ENCODE measurements at places on chromosomes 7 and 10.

- DNase-seq, result no peak
These were observed 54.1 kb downstream of the HSPA12A start for GRCh38 chr10:116688241-116688711.

- DNase-seq, result no peak
These were observed 14.2 kb upstream of the NT5C3A start for GRCh38 chr7:33076737-33077136.

DNA sequence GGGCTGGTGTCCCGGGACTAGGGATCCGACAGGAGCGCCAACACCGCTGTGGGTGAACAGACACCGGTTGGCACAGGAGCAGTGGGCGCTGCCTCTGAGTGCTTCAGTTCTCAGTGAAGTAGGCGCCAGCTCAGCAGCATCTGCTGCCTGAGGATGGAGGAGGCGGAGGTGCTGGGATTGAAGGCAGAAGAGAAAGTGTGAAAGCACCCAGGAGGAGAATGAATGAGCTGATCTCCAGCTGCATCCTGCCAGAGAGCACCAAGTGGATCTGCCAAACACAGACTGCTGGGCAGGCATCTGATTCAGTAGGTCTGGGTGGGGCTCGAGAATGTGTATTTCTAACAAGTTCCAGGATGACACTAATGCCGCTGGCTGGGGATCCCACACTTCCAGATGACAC is 74.5 kb downstream of the LANCL2 start:
- DNase-seq, result no peak

DNA sequence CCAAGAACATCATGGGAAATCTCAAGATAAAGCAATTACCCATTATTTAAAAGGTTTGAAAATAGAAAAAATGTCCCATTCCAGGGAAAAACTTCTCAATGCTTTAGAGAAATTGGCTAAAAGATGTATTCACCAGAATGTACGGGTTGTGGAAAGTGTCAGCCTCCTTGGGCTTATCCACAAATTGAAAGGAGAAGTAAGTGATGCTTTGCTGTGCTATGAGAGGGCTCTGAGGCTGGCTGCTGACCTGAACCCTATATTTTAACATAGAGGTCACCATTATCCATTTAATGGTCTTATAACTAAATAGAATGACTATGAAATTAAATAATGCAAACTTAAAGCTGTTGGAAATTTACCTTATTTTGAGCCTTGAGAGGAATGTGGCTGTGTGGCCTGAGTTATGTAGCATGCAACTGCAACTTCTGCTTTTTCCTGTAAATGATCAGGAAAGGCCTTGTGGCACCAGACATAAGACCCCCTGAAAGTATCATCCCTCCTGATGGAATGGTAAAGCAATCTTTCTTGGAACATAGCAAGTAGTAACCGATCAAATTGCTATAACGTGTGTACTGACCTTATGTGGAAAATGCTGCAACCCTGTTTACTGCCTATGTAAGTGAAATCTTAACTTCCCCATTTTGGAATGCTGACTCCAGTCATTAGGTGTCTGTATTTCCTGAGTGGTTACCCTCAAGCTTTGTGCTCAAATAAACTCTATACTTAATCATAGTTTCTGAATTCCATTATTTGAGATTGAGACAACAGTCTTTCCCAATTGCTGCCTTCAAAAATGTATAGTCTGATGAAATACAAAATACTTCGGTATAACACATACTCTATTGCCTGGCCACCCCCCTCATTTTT is 6.9 kb downstream of the IFIT1B start:
- DNase-seq, result no peak

DNA sequence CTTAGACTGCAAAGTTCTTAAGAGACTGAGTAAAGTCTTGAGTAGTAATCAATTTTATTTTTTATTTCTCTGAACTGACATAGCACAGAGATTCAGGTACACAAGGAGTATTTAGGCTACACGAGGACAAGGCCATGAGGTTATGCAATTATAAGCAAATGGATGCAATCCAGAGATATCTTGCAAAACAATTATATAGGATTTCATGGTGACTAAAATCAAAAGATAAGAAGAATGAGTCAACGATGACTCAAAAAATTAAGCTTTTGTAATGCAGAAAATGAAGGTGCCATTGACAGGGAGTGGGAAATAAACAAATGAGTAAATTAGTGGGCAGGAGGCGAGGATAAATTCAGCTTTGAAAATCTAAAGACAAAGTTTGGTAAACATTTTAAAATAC is 66.7 kb upstream of the MYO3A start:
- DNase-seq, result no peak

- no peak for DNase-seq
These were observed 54.4 kb upstream of the IFRD1 start for GRCh38 chr7:112395893-112396292.

DNA sequence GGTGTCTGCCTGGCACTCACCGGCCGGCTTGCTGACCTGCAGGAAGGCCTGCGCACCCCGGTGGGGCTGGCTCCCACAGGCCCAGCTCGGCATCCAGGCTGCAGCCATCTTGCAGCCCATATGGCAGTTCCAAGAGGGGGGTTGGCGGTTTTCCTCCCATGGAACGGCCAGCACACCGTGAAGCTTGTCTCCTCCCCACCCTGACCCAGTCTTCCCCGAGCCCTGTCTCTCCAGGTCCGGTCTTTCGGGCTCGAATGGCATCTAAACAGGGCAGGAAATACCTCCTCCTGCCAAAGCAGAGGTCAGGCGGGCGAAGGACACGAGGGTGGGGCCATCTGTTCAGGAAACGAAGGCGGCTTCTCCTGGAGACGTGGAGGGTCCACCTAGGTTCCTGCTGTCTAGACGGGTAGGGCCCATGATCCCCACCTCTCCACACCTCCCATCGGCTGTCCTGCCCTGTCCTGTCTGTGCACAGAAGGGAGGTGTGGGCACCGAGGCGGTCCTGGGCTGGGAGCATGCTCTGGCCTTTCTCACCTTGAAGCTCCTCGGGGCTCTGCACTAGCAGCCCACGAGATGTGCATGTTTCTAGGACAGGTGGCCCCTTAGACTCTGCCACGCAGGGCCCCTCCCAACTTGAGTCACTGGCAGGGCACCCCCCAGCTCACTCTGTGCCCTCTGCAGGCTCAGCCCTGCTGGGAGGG is 113.7 kb upstream of the DIP2C start:
- DNase-seq, result no peak

DNA sequence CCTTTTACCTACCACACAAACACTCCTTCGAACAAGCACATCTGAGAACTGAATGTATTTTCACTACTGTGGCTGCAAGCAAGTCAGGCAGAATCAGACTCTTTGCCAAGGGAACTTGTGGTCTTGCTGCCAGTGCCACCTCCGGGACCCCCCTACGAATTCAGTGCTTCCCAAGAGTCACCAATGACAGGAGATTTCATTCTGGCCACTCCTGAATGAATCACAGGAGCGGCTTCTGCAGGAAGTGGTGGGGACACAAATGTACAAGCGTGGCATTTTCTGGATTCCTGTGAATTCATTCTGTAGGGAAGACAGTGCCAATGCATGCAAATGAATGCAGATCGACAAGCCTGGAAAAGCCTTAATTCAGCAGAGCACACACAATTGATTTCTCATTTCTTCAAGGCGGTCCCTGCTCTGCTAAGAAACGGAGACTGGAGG is 161.2 kb downstream of the CAMK1D start:
- DNase-seq, result no peak

DNA sequence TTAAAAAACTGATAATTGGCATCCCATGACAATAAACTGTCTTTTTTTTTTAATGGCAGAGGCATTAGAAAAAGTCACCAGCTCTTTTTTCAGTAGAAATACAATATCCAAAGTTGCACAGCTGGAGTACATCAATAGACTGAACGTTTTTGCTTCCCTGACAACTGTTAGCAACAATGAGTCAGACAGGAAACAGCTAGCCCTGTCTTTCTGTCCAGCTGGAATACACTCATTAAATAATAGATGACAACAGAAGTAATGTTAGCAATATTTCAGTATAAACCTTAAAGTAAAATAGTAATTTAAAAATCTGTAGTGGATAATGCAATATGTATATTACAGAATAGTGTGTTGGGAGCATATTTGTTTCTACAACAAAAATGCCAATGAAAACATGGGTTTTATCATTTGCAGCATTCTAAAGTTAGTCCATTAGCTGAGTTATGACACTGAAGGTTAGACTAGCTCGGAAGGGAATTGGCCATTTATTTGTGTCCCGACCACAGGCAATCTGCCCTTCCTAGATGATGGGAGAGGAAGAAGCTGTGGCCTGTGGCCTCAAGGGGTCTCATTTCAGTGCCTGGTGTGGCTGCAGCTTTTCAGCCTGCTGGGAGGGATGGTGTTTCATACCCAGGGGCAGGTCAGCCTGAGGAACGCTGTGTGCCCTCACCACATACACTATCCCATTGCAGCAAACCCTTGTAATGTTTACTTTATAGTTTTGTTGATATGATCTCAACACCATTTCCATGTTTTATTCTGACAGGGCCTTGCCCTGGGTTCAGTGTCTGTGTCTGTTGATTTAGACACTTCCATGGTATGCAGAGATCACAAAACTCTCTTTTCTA is 173.3 kb downstream of the SLC16A9 start:
- peak; percentile 57 for DNase-seq

DNA sequence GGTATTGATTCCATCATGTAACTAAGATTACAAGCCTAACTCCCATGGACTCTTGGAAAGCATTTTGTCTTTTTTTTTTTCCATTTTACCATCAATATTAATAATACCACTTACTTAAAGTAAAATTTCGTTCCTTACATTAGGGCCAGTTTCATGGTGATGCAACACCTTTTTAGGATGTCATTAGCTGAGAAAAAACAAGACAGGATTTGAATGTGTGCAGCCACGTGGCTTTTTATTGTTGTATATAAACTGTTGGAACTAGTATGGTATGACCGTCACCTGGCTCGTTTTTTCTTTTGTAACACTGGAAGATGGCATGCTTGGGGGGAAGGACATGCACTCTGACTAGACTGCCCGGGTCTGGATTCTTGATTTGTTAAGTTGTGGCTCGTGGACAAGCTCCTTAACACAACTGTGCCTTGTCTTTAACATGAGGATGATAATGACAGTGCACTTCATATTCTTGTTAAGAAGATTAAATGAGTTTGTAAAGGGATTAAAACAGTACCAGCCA is 42.1 kb downstream of the ARHGAP21 start:
- DNase-seq, result no peak

DNA sequence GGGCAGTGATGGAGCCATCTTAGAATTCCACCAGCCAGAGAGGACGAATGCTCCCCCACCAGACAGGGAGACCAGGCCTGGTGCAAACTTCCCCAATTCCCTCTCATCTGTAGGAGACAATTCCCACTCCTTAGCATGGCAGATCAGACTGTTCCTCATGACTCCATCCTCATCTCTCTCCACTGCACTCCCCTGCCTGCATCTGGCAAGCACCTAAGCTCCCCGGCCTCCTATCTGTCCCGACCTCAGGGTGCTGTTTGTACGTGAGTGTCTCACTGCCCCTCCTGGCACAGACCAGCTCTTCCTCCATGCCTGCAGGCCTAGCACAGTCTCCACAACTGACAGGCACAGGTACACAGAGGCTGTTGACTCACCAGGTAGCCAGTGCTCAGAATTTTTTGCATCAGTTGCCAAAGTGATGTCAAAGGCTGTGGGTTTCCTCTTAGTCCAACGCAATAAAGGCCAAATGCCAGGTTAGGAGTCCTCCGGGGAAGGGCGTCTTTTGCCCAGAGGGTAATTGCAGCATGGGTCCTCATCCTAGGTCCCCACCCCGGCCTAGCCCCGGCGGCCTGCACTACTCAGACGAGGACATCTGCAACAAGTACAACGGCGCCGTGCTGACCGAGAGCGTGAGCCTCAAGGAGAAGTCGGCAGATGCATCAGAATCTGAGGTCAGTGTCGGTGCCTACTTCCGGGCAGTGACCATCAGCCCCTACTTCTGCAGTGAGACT is 436.8 kb upstream of the FOXK1 start:
- no peak for DNase-seq

- DNase-seq, result no peak
These were observed 101.4 kb downstream of the PPP1R17 start for GRCh38 chr7:31788445-31788844.

- peak; percentile 22 for DNase-seq
These were observed 163.0 kb upstream of the PPP1R3A start for GRCh38 chr7:114081606-114082425.

All from left hindlimb (tissue), 1 donor.